ENCODE measurements at places on chromosomes 12 and 14.

DNA sequence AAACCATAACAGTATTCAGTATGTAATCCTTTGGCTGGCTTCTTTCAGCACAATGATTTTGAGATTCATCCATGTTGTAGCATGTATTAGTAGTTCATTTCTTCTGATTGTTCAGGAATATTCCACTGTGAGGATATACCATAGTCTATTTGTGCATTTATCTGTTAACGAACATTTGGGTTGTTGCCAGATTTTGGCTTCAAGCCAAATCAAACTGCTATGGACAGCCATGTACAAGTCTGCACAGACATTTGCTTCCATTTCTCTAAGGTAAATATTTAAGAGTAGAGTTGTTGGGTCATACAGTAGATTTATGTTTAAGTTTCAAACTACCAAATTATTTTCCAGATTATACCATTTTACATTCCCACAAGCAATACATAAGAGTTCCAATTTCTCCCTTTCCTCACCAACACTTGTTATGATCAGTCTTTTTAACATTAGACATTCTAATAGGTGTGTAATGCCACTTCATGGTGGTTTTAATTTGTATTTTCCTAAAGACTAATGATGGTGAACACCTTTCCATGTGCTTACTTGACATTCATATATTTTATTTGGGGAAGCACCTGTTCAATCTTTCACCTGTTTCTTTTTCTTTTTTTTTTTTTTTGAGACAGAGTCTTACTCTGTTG, 56.6 kb downstream of the ZFYVE21 start:
- no peak overlapping the region for H3K4me3 ChIP-seq
- H3K27ac ChIP-seq: no peak overlapping the region
- H3K27me3 ChIP-seq: no peaks in the 10 kb centered on the region
- DNase-seq: no peak
- no peaks in the 10 kb centered on the region for H3K4me1 ChIP-seq

DNA sequence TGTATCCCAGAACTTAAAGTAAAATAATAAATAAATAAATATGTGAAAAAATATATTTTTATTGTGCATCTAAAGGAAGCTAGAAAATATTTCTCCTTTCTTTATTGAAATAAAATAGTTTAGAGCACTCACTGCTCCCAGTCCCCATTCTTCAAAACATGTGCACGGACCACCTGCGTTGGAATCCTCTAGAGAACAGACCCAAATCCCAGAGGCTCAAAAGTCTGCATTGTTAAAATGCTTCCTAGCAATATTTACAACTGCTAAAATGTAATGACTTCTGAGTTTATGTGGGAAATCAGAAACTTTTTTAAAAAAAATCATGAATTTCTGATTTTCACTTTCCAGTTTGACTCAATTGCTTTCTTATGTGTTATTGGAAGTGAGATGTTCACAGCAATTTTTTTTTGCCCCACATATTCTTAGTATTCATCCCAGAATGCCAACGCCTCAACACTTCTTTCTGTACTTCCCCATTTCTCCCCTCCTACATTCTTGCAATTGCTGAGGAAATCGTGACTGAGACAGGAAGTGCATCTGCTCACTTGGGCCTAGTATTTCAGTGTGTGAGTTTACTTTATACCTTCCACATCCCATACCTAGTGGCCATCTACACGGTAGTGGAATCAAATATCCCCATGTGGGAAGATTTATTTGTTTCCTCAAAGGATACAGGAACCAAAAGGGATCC, 116.0 kb upstream of the FLRT2 start:
- H3K27me3 ChIP-seq: no peaks in the 10 kb centered on the region
- no peaks in the 10 kb centered on the region for H3K36me3 ChIP-seq
- no peak overlapping the region for H3K4me3 ChIP-seq
- no peak overlapping the region for H3K27ac ChIP-seq
- H3K4me1 ChIP-seq: no peaks in the 10 kb centered on the region
- DNase-seq: no peak

GRCh38 chr12:72093424-72093823, 154.8 kb downstream of the TPH2 start:
- no peak for DNase-seq
- H3K36me3 ChIP-seq: no peaks in the 10 kb centered on the region
- no peak overlapping the region for H3K27ac ChIP-seq
- no peaks in the 10 kb centered on the region for H3K4me1 ChIP-seq
- H3K27me3 ChIP-seq: no peaks in the 10 kb centered on the region

GRCh38 chr12:130713581-130713991, 2.5 kb downstream of the RIMBP2 start:
- peaks cover 27% of the 10 kb centered on the region for H3K4me1 ChIP-seq
- H3K4me3 ChIP-seq: peak overlapping the region; percentile 52
- peaks cover 68% of the 10 kb centered on the region for H3K27me3 ChIP-seq

GRCh38 chr12:93146970-93147369, 217.9 kb upstream of the EEA1 start:
- no peaks in the 10 kb centered on the region for H3K36me3 ChIP-seq
- H3K4me3 ChIP-seq: no peak overlapping the region
- no peak overlapping the region for H3K27ac ChIP-seq

GRCh38 chr14:28576523-28576922, 190.1 kb upstream of the FOXG1 start:
- DNase-seq: no peak
- H3K36me3 ChIP-seq: peaks cover 6% of the 10 kb centered on the region
- H3K4me1 ChIP-seq: no peaks in the 10 kb centered on the region
- H3K27ac ChIP-seq: no peak overlapping the region
- no peak overlapping the region for H3K4me3 ChIP-seq

DNA sequence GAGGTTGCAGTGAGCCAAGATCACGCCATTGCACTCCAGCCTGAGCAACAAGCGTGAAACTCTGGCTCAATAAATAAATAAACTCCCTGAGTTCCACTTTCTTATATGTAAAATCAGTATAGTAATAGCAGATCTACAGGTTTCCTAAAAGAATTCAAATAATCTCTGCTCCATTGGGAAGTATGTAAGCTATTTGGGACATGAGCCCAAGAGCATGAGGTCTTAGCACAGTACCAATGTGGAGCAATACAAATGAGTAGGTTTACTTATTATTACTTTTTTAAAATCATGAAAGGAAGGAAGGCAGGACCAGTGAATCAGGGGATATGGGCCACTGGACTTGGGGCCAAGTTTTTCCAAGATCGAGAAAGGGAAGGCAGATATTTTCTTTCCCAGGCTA, 216.9 kb upstream of the DIO2 start:
- H3K27ac ChIP-seq: no peak overlapping the region
- no peaks in the 10 kb centered on the region for H3K4me1 ChIP-seq
- no peaks in the 10 kb centered on the region for H3K27me3 ChIP-seq
- no peak overlapping the region for H3K4me3 ChIP-seq
- no peak for DNase-seq

GRCh38 chr12:93237235-93237915, 140.3 kb upstream of the NUDT4 start:
- peaks cover 3% of the 10 kb centered on the region for H3K27me3 ChIP-seq
- H3K4me3 ChIP-seq: no peak overlapping the region
- DNase-seq: no peak
- peaks cover 29% of the 10 kb centered on the region for H3K36me3 ChIP-seq
- H3K27ac ChIP-seq: no peak overlapping the region

GRCh38 chr14:36113341-36113740, 63.2 kb downstream of the PTCSC3 start:
- no peak overlapping the region for H3K27ac ChIP-seq
- H3K4me3 ChIP-seq: no peak overlapping the region
- peaks cover 4% of the 10 kb centered on the region for H3K4me1 ChIP-seq
- no peaks in the 10 kb centered on the region for H3K27me3 ChIP-seq

- H3K27me3 ChIP-seq: no peaks in the 10 kb centered on the region
- DNase-seq: no peak
These were observed 98.5 kb downstream of the ARID2 start for GRCh38 chr12:45827974-45828373.

DNA sequence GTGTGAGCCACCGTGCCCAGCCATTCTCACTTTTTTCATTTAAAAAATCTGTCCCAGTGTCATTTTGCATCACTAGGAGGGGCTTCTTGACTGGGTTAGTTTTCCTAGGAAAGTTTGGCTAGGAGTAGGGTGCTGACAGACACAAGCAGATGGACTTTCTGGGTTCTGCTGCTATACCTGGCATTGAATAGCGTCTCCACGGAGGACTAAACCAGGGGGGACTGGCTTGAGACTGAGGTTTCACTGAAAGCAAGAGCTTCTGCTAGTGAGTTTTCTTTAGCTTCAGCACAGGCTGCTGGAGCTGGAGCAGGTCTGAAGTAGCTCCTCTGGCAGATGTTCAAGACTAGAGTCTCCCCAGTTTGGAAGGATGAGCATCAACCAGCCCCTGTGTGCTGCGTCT, 1.4 kb downstream of the SLC10A1 start:
- peaks cover 27% of the 10 kb centered on the region for H3K4me1 ChIP-seq
- no peak overlapping the region for H3K4me3 ChIP-seq
- no peaks in the 10 kb centered on the region for H3K27me3 ChIP-seq
- H3K36me3 ChIP-seq: peaks cover 4% of the 10 kb centered on the region
- DNase-seq: no peak

DNA sequence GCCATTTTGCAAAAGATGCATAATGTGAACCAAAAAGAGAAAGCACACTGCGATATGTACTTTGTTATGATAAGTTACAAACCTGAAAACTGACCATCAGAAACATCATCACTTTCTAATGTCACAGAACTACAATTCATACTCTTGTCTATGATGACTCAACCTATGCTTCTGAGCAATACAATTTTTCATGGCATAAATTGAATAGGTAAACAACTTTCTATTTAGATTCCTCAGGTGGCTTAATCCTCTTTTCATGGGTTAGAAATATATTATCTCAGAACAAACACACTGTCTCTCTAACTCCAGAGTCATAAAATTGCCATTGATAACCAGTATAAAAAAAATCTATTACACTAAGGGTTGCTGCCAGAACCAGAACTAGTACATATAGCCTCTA, 1715.0 kb upstream of the FLRT2 start:
- H3K27ac ChIP-seq: no peak overlapping the region
- no peaks in the 10 kb centered on the region for H3K27me3 ChIP-seq
- no peak for DNase-seq
- no peaks in the 10 kb centered on the region for H3K36me3 ChIP-seq

- no peak overlapping the region for H3K4me3 ChIP-seq
- H3K36me3 ChIP-seq: no peaks in the 10 kb centered on the region
- no peaks in the 10 kb centered on the region for H3K27me3 ChIP-seq
These were observed 72.5 kb downstream of the LGMN start for GRCh38 chr14:92675976-92676375.

DNA sequence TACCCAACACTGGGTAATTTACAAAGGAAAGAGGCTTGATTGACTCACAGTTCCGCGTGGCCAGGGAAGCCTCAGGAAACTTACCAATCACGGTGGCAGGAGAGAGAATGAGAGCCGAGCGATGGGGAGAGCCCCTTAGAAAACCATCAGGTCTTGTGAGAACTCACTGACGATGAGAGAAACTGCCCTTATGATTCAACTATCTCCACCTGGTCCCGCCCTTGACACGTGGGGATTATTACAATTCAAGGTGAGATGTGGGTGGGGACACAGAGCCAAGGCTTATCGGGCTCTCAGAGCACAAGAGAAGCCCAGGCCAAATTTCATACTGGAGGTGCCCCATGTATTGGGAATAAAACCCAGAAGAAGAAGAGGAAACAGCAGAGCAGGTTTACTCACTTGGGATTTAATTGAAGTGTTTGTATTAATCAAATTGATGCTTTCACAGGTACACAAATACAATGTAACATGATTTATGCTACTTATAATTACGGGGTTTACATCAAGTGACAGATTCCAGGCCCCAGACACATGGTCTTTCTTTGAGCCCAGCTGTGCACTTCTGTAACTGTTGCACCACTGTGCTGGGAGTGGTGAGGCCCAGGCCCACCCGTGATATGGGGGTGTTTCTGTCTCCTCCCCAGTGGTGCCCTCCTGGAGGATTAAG, 8.2 kb upstream of the CCDC85C start:
- H3K4me1 ChIP-seq: no peaks in the 10 kb centered on the region
- peak overlapping the region; percentile 3 for H3K27ac ChIP-seq
- H3K27me3 ChIP-seq: peaks cover 3% of the 10 kb centered on the region
- DNase-seq: no peak

DNA sequence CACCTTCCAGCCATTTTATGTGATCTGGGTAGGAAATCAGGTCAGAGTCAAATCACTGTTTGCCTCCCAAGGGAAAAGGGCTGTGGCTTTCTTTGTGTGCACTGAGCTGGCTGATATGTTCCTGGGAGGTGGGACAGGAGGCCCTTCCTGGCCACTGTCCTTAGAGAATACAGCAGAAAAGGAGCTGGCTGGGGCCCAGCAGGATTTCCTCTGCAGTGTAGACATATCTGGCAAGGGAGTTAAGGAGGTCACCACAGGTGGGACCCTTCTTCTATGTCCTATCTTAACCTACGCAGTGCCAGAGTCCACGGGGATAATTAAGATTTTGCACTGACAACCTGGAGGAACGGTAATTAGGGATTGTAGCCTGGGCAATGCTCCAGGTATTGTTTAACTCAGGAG, 145.3 kb downstream of the NTF3 start:
- DNase-seq: no peak
- no peaks in the 10 kb centered on the region for H3K36me3 ChIP-seq
- H3K4me1 ChIP-seq: peaks cover 19% of the 10 kb centered on the region
- no peaks in the 10 kb centered on the region for H3K27me3 ChIP-seq

GRCh38 chr12:68229956-68230355, 4.3 kb upstream of the IL26 start:
- no peak overlapping the region for H3K4me3 ChIP-seq
- no peak for DNase-seq
- H3K27me3 ChIP-seq: no peaks in the 10 kb centered on the region
- H3K36me3 ChIP-seq: no peaks in the 10 kb centered on the region
- H3K27ac ChIP-seq: no peak overlapping the region

DNA sequence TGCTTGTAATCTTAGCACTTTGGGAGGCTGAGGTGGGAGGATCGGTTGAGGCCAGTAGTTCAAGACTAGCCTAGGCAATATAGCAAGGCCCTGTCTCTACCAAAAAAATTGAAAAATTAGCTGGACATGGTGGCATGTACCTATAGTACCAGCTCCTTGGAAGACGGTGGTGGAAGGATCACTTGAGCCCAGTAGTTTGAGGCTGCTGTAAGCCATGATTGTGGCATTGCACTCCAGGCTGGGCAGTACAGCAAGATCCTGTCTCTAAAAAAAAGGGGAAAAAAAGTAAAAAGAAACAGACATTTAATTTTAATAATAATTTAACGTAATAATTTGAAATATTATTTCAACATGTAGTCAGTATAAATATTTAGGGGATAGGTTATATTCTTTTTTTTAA, 16.1 kb downstream of the MON2 start:
- no peak overlapping the region for H3K27ac ChIP-seq
- H3K27me3 ChIP-seq: no peaks in the 10 kb centered on the region
- H3K4me3 ChIP-seq: no peak overlapping the region
- H3K4me1 ChIP-seq: no peaks in the 10 kb centered on the region

- no peaks in the 10 kb centered on the region for H3K4me1 ChIP-seq
- no peak overlapping the region for H3K27ac ChIP-seq
- no peaks in the 10 kb centered on the region for H3K27me3 ChIP-seq
- H3K36me3 ChIP-seq: no peaks in the 10 kb centered on the region
- H3K4me3 ChIP-seq: no peak overlapping the region
These were observed 24.6 kb upstream of the NUDT14 start for GRCh38 chr14:105205673-105206208.

GRCh38 chr14:94494085-94494484, 15.2 kb downstream of the SERPINA12 start:
- no peak overlapping the region for H3K27ac ChIP-seq
- H3K4me3 ChIP-seq: no peak overlapping the region
- H3K4me1 ChIP-seq: no peaks in the 10 kb centered on the region
- no peaks in the 10 kb centered on the region for H3K36me3 ChIP-seq
- no peak for DNase-seq

- H3K4me1 ChIP-seq: peaks cover 6% of the 10 kb centered on the region
- H3K27me3 ChIP-seq: no peaks in the 10 kb centered on the region
- no peak overlapping the region for H3K27ac ChIP-seq
- no peak overlapping the region for H3K4me3 ChIP-seq
These were observed 480.7 kb upstream of the RGS6 start for GRCh38 chr14:71451501-71451900.

Measured in WTC11 (cell line).